ENCODE measurements at places on chromosomes 16 and 17. TPM values are rescaled to one million over a fixed set of nuclear protein-coding genes. Genes with fewer than 3 reads are reported as not detected.

C17orf78 gene
- total RNA-seq, result not detected

- peak; percentile 69 for DNase-seq
Measured at GRCh38 chr16:57938936-57939871, 31.7 kb downstream of the CNGB1 start.

DNA sequence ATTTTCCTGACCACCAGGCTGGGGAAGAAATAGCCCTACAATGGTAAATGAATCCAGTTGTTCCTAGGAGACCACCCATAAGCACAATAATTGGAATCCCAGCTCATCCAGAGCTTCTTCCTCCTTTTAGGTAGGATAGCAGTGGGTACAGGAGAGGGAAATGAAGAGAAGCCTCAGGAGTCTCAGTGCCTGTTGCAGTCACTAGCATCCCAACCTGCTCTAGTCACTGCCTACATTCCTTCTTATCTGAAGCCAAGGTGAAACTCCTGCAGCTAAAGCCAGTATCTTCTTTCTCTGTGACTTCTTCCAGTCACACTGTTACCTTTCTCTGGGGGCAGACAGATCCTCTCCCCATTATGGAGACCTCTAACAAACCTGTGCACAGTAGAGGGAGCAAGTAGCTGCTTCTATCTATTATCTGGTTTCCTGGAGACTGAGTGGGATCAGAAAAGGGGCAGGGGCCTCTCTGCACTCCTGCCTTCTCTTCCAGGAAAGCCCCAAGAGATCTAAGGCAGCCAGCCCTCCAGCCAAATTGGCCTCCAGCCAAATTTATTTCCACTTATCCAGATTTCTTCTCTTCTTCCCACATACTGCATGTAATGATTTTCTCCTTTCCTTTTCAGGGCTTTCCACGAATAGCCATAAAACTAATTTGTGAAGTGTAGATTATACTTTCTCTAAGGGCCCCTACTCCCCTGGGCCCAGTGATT is 85.5 kb downstream of the SSH2 start:
- DNase-seq, result no peak

GRCh38 chr17:29155227-29155965 is 24.8 kb downstream of the MYO18A start:
- no peak for DNase-seq

CCL14 gene
- total RNA-seq, result 4.1 TPM

Measured in right atrium auricular region (tissue), 2 donors.